Fibroblast of skin of right biceps (primary cell): ENCODE measurements at places on chromosomes 5 and 9.
A peak's percentile ranks its signal among the peaks of the same experiment; 100 is the strongest.

GRCh38 chr9:33234511-33235467 lies 5.2 kb upstream of the SPINK4 start:
- DNase-seq: no peak

DNA sequence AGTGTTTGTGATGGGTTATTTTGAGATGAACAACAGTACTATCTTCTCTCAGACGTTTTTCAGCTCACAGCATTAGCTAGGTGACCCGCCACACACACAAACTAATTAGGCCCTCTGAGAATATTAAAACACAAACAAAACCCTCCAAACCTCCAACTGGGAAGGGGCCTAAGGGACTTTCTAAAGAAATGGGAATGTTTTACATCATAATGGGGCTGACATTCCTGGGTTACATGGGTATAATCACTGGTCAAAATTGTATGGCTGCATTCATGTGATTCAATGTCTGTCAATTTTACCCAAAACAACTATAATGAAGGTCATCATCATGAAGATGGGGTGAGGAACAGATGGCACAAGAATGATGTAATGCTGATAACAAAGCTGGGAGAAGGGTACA lies 59.6 kb downstream of the SPTLC1 start:
- no peak for DNase-seq

GRCh38 chr5:147522435-147522834 lies 12.6 kb upstream of the DPYSL3 start:
- peak; percentile 83 for DNase-seq

GRCh38 chr5:154193701-154194121 lies 3.2 kb downstream of the GALNT10 start:
- peak; percentile 50 for DNase-seq

DNA sequence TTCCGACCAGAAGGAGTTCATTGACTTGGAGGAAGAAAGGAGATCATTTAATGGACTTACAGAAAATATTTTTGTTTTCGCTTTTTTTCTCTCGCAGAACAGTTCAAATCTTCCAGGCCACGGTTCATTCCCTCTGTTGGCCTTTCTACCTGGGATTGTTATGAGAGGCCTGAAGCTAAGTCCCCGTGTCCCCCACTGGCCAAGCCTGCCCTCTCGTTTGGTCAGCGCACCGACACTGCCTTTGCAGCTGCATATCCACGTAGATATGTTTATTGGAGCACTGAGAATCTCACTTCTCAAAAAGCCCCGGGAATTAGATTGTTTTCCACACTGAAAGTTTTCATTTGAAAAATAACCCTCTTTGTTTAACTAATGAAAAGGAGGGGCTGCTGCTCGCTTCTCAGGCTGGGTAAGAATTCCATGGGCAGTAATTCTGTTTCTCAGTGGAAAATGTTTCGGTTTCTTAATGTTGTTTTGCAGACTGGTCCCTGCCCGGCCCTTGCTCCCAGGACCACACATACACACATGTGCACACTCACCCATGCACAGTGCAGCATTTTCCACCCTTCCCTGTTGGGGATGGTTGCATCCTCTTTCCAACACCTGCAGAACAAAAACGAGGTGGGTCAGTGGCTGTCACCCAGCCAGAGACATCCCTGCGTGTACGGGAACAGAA lies 655.7 kb downstream of the BNC2 start:
- no peak for DNase-seq

DNA sequence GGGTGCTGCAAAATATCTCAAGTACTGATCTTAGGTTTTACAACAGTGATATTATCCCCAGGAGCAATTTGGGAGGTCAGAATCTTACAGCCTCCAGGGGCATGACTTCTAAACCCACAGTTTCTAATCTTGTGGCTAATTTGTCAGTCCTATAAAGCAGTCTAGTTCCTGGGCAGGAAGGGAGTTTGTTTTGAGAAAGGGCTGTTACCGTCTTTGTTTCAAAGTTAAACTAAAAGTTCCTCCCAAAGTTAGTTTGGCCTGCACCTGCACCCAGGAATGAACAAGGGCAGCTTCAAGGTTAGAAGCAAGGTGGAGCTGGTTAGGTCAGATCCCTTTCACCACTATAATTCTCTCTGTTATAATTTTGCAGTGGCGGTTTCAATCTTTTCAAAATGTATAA lies 81.7 kb downstream of the SFXN1 start:
- DNase-seq: no peak

DNA sequence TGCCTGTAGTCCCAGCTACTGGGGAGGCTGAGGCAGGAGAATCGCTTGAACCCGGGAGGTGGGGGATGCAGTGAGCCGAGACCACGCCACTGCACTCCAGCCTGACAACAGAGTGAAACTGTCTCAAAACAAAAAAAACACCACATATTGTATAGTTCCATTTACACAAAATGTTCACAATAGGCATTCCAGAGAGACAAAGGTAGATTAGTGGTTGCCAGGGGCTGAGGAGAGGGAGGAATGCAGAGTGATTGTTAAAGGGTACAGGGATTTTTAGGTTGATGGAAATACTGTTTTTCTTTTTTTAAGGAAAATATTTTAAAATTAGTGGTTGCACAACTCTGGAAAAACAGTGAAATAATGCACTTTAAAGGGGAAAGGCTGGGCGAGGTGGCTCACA lies 19.6 kb downstream of the ETF1 start:
- no peak for DNase-seq

DNA sequence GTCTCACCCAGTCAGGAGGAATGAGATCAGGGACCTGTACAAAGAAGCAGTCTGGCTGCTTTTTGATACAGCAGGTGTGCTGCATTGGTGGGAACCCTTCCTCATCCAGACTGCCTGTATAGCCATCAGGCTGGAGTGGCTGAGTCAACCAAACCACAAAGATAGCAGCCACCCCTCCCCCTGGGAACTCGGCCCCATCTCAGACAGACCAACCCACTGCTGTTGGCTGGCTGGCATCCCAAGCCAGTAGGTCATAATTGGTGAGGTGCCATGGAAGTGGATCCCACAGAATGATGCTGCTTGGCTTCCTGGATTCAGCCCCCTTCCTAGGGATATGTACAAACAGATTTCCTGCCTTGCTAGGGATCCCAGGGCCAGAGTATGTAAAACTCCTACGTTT lies 60.9 kb downstream of the YTHDC2 start:
- DNase-seq: peak; percentile 93

GRCh38 chr5:38045446-38045845 lies 205.6 kb upstream of the GDNF start:
- no peak for DNase-seq

- DNase-seq: no peak
These were observed 156.1 kb upstream of the ANKRD55 start for GRCh38 chr5:56389261-56389660.

- DNase-seq: no peak
These were observed 20.8 kb upstream of the ATG10 start for GRCh38 chr5:81950996-81951395.

GRCh38 chr9:126773004-126773607 lies 31.7 kb upstream of the ZBTB43 start:
- DNase-seq: no peak

DNA sequence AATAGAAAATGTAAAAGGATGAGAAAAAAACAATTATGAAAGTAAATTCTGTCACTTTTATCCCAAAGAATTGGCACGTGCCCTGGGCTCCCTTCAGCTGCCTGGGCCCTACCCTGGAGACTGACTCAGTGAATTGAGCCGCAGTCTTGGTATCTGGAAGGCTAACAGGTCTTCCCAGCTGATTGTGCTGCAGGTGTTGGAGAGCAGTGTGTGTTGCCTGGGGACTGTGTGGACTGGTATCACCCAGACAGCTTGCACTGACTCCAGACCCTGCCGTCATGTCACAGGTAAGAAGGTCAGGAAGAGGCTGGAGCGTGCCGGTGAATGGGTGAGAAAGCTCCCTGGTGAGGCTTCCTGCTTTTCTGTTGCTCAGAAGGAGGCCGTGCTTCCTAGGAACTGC lies 83.3 kb downstream of the AOPEP start:
- no peak for DNase-seq

- peak; percentile 52 for DNase-seq
These were observed 27.6 kb downstream of the TPD52L3 start for GRCh38 chr9:6355728-6356127.

DNA sequence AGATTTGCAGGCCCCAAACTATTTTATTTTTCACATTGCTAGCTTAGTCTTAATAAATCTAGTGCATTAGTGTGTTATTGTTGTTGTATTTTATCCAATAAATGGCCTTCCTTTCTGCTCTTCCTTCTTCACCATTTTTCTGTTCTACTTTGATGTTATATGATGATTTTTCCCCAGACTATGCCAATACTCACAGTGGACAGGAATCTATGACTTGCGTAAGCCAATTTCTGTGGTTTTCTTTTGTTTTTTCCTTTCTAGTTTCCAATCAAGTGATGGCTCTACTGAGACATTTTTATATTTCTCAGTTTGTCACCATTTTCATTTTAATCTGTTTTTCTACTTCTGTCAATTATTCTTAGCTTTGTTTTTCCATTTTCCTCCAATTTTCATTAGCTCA lies 106.8 kb upstream of the FBXL7 start:
- peak; percentile 10 for DNase-seq

- DNase-seq: no peak
These were observed 148.3 kb downstream of the ATP10B start for GRCh38 chr5:160703547-160704189.

DNA sequence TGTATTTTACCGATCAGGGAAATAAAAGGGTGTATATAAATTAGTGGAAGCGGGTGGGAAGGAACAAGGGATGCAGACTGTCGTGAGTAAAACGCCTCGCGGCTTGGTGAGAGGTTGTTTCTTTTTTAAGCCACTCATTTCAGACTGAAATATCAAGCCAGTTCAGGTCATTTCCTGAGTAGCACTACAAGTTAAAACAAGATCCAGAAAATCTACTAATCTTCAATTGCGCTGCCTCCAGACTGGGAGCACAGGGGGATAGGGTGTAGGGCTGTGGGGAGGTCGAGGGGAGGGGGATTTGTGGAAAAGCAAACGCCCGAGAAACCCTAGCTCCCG lies 140.8 kb downstream of the TSSK1B start:
- peak; percentile 31 for DNase-seq

- DNase-seq: peak; percentile 89
These were observed 102.4 kb downstream of the CDK5RAP2 start for GRCh38 chr9:120477534-120478001.

GRCh38 chr9:4750023-4750673 lies 9.1 kb upstream of the AK3 start:
- peak; percentile 37 for DNase-seq

GRCh38 chr5:67512758-67513157 lies 316.2 kb upstream of the CD180 start:
- no peak for DNase-seq
